Hematopoietic multipotent progenitor cell (in vitro differentiated cells): ENCODE measurements at places on chromosomes 3 and 15.

DNA sequence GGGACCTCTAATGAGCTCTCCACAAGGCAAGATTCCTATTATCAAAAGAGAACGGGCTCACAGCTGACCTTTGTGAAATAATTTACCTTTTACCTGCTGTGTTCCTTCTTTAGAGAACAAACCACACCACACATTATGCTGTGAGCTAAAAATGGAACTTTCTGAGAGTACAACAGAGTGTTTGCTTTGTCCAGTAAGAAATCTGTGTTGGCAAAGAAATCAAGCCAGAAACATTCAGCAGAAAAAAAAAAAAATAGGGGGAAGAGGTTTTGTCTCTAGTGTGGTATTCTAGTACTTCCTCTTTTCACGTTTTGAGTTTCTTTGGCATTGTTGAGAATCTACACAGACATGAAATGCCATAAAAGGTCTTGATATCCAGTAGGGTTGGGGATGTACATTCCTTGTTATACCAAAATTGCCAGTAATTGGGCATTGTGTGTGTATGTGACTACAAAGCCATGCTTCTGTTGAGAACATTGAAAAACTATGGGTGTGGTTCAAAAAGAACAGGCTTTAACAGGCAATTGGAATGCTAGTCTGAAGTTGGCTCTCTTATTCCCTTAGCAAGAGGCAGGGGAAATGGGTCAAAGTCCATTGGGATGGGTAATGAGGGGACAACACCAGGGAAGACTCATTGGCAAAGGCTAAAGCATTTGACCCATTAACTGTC is 273.5 kb downstream of the NEK10 start:
- DNase-seq: no peak

GRCh38 chr3:141653847-141654246 is 84.3 kb upstream of the RNF7 start:
- DNase-seq: no peak

DNA sequence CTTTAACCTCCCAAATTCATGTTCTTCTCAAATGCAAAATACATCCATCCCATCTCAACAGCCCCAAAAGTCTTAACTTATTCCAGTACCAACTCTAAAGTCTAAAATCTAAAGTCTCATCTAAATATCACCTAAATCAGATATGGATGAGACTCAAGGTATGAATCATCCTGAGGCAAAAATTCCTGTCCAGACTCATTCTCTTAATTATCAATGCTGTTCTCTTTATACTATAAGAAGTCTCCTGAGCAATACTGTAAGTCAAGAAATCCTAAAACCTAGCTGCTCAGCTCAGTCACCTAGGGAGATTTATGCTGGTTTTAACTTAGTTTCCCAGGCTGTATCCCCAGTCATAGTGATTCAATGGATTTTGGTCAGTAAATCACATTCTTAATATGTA is 11.1 kb downstream of the RAD18 start:
- DNase-seq: no peak

DNA sequence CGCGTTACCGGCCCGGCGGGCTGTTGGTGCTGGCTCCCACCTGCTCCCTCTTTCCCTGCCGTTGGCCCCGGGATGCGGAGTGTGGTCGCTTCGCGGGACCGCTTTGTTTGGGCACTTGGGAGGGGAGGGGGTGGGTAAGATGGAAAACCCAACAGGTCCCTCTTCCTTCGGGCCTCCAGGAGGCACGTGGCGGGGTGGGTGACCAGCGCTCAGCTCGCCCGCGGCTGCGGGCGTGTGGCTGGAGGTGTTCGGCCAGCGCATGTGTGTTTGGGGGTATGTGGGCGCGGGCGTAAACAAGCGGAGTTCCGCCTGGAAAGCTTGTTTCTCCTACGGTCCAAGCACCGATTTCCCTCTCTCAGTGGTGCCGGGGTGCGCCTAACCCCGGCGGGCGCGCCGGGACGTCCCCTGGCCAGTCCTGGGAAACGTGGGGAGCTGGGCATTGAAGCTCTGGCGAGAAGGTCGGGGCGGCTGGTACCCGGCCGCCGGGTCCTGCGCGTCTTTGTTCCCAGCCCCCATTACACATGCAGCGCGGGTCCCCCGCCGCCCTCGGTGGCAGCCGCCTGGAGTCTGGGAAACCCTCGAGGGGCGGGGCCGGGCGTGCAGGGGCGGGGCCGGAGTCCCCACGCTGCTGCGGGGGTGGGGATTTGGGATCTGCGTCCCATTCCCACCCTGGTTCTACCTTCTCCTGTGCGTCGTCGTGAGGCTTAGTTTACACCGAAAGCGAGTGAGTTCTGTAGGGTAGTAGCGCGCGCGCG is 1.4 kb downstream of the ACVR2B start:
- no peak for DNase-seq

- no peak for DNase-seq
Measured at GRCh38 chr3:37029111-37029510, 35.8 kb downstream of the MLH1 start.

DNA sequence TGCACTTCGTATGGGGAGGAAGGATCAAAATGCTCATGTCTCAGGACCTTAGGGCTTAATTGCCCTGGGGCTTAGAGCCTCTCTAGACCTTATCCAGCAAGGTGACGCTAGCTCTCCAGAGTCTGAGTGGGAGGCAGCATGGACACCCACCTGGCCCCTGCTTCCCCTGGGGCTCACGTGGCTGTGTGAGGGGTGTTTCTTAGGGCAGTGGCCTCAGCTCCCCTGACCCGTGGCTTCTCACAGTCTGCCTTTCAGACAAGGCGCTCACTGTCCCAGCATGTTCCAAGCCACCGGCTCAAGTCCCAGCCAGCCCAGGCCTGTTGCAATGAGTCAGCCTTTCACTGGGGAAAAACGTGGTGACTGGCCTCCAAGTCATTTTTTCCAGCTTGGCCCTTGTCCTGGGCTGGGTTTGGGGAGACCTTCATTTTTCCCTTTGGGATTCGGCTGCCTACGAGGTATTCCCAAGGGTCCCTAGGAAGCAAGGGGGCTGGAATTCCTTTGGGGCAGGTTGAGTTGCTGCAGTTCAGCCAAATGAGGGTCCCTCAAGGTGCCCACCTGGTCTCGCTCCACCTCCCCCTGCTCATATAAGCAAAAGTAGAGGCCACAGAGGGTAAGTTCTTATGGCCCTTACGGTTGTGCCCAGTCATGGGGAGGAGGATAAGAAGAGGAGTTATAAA is 15.7 kb downstream of the BHLHE40 start:
- DNase-seq: no peak

- no peak for DNase-seq
Measured at GRCh38 chr15:90540768-90541167, 11.0 kb downstream of the CRTC3 start.

GRCh38 chr15:75597667-75598341 is 18.7 kb upstream of the PTPN9 start:
- DNase-seq: no peak

- DNase-seq: no peak
Measured at GRCh38 chr3:120239644-120240043, 45.4 kb downstream of the GPR156 start.

DNA sequence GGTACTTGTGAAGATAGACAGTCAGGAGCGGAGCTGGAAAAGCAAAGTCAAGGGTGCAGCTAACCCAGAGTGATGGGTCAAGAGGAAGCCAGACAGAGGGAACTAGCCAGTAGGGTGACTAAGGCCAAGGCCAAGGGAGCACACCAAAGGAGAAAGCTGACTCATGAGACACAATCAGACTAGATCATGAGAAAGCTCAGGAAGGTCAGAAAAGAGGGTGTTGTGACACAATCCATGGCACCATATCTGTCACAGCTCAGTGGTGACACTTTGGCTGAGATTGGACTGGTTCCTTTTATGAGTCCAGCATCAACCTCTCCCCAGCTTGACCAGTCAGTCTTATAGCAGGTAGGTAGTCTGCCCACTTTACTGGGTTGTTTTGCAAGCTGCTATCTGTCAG is 22.2 kb downstream of the P2RY1 start:
- DNase-seq: no peak
